ENCODE measurements at places on chromosomes 1 and 21. TPM values are rescaled to one million over a fixed set of nuclear protein-coding genes. Genes with fewer than 3 reads are reported as not detected.

LIPI gene
- total RNA-seq, result not detected

DNA sequence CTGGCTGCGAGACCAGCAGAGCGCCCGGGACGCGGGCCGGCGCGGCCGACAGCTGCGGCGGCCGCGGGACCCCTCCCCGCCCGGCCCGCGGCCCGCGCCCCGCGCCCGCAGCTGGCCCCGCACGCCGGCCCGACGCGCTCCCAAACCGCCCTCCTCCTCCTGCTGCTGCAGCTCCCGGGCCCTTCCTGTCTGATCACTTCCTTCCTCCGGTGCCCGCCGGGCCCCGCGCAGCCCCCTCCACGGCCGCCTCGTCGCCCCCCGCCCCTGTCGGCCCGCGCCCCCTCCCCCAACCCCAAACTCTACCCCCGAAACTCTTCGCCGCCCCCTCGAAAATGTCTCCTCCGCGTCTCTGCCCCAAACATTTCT is 594 bp downstream of the LUZP1 start:
- peak; percentile 57 for DNase-seq

DNA sequence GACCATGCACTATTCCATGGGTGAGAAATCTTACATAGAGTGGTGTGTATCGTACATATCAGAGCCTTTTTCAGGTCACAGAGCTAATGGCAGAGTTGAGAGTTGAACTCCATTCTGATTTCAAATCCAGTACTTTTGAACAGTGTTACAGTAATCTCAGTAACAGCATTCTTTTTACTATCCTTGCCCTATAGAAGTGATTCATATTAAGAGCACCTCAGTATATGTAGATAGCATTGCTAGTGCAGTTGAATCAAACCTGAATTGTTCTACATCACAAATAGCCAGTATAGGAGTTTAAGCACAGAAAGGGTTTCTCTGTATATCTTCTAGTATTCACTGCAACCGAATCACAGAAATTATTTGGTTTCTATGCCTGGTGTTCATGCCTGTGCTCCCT is 11.4 kb upstream of the GBP6 start:
- DNase-seq, result no peak

GRCh38 chr1:30684881-30685795 is 38.2 kb downstream of the MATN1 start:
- DNase-seq, result peak; percentile 81

DNA sequence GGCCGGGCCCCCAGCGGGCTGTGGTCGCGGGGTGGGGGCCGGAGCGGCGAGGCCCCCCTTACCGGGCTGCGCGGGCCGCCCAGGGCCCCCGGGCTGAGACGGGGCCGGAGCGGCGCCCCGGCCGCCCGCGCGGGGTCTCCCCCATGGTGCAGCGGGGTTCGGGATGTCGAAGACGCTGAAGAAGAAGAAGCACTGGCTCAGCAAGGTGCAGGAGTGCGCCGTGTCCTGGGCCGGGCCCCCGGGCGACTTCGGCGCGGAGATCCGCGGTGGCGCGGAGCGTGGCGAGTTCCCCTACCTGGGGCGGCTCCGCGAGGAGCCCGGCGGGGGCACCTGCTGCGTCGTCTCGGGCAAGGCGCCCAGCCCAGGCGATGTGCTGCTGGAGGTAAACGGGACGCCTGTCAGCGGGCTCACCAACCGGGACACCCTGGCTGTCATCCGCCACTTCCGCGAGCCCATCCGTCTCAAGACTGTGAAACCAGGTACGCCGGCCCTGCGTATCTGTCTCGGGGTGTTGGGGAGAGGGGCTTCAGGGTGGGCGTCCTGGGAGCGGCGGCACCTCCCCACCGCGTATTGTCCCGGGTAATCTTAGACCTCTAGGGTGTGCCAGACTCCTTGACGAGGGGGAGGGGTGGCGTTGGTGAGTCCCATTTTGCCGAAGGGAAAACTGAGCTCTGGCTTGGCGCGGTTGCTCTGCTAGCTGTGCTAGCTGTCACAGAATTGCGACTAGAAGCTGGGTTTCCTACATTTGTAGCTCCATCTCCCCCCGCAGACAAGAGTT is 745 bp downstream of the MAGI3 start:
- peak; percentile 74 for DNase-seq

DNA sequence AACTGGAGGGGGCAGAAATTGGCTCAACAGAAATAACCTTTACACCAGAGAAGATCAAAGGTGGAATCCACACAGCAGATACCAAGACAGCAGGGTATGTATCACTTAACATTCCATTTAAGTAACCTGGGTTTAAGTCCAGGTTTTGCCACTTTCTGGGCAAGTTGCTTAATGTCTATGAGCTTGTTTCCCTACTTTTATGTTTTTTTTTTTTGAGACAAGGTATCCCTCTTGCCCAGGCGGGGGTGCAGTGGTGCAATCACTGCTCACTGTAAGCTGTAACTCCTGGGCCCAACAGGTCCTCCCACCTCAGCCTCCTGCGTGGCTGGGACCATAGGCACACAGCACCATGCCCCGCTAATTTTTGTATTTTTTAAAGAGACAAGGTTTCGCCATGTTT is 2.2 kb downstream of the RTCA start:
- DNase-seq, result no peak

GRCh38 chr1:74523873-74524480 is 11.6 kb upstream of the LRRC53 start:
- DNase-seq, result no peak

DNA sequence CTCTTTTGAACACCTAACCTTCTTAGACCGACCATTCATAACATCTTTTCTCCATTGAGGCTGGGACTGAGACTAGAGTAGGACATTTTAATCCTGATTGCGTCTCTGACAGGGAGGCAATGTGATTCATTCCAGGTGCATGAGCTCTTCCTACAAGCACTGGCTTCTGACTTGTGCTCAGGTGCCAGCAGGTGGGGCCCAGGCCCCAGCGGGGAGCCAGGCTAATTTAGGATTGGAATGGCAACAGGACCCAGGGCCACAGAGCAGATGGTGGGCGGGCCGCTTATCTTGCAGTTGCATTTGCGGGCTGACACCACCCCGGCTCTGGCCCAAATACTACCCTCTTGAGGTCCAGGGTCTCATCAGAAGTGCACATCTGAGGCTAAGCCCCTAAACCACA is 4.1 kb downstream of the GPA33 start:
- DNase-seq, result no peak

DNA sequence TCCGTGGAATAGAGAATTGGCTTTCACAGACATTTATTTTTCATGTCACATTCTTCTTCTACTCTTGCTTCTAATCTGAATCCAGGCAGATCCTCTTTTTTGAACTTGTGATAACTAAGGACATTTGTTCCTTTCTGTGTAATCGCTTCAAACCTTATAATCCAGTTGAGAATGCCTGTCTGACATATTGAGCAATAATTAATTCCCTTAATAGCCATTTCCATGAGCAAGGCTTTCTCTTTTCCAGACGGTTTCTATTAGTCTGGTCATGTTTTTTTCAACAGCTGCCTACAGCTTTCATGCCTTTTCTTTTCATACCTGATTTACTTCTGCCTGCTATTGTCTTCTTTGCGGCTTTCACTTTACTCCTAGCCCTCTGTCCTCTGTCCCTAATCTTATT is 163.4 kb downstream of the CYYR1 start:
- no peak for DNase-seq

Measured in lower lobe of right lung (tissue), 2 donors.